ENCODE measurements at places on chromosomes 6 and 20.

DNA sequence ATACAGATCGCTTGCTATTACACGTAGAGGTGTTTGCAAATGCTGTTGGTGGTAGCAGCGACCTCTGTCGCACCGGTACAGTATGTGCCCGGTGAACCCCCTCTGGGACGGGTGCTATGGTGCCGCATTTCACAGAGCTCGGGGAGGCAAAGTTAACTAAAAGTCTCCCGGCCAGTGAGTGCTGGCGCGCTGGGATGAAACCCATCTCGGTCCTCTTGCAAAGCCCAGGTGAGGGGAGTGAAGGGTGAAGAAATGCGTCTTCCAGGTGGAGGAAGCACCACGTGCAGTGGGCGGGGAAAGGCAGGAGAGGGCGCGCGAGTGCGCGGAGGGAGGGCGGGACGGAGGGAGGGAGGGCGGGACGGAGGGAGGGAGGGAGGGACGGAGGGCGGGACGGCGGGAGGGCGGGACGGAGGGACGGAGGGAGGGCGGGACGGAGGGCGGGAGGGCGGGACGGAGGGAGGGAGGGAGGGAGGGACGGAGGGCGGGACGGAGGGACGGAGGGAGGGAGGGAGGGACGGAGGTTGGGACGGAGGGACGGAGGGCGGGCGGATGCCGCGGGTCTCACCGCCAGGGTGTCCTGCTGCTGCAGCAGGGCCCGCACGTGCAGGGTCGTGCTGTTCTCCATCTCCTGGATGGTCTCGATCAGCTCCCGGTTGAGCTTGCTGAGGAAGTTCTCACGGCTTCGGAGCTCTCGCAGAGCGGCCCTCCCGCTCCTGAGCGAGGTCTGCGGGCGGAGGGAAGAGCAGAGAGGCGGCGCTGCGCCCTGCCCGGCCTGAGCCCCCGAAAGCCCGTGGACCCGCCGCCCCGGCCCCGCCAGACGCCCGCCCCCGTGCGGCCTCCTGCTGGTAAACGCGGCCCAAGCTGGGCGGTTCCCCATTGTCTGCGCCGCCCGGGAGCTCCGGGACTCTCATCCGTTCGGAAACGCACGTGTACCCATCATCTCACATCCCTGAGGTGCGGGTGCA, 11.7 kb downstream of the C20orf96 start:
- DNase-seq, result no peak

DNA sequence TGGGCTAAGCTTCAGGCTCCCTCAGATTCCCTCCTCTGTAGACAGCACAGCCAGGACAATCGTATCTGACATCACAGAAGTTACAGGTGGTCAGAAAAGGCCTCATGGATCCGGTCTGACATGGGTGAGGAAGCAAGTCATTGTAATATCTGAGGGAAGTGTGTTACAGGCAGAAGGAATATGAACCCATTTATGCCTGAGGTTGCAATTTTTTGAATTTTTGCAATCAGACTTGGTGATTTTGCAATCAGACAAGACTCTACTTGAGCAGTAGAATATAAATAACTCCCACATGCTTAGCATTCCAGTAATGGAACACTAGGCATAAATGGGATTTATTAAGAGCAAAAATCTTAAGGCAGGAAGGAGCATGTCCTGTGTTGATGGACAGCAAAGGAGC, 52.1 kb downstream of the CBLN4 start:
- no peak for DNase-seq

DNA sequence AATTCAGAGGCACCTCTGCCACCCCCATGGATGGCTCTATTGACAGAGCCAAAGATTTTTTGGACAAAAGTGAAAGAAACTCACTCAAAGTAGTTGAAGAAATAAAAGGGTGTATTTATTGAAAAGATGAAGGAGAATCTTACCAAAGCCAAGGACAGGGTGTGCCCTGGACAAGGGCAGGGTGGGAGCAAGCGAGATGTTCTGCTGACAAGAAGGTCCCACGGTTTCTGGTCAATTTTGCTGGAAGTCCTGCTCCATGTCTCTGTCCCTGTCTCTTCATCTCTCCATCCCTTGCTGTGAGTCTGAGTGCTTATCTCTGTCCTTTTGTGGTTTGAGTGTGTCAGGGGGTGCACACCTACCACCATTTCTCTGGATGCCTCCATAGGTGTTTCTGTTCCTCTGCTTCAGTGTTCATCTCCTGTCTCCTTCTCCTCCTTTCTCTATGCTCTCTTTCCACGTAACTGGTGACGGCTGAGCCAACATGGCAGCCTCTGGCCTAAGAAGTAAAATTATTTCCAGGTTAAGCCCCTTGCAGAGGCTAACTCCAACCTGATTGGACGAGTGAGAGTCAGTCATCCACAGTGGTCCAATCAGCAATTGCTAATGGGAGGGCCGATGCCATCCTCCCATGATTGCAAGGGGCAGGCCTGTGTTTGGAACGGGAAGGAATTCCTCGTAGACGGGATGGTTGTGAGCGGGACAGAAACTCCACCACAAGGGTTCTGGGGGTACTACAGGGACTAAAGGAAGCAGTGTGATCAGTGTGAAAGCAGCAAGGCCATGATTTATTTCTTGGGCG, 502.1 kb upstream of the CDH4 start:
- no peak for DNase-seq

GRCh38 chr6:114000069-114000468, 29.1 kb upstream of the HDAC2 start:
- no peak for DNase-seq

DNA sequence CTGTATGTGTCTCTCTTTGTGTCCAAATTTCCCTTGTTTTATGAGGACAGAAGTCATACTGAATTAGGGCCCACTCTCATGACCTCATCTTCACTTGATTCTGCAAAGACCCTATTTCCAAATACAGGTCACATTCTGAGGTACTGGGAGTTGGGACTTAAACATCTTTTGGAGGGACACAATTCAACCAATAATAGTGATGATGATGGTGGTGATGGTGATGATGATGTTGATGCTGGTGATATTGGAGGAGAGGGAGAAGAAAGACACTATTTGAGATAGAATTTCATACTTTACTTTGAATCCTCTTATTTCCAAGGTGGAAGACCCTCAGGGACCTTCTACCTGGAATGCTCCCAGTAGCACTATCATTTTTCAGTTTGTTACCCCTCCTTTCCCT, 21.2 kb upstream of the KCNK5 start:
- DNase-seq, result no peak

- no peak for DNase-seq
Observed at GRCh38 chr6:163645560-163645959, 231.0 kb downstream of the QKI start.

DNA sequence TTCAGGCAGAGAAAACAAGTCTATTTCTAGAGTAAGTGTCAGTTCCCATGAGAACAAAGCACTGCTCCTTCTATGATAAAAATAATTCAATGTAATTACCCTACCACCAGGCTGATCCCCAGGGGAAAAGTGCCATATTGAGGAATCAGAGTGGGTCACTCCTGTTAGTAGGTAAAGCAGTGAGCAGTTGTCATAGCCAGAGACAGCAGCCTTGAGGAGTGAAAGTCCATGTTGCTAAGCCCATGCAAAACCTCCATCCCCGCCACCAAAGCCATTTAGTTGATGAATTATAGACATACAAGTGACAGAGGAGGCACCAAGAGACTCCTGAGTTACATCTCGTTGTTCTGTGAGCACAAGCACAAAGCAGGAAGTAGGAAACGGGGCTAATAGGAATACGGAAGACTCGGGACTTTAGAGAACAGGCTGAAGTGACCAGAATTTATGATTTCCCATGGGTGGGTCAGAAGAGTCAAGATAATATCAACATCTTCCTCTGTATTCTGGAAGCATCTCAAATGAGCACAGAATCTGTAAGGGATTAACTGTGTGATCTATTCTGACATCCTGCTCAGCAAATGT, 197.9 kb downstream of the MAFB start:
- DNase-seq, result no peak

- no peak for DNase-seq
Observed at GRCh38 chr6:57822896-57823358, 505.5 kb downstream of the PRIM2 start.

- no peak for DNase-seq
Observed at GRCh38 chr6:78460711-78461110, 406.6 kb upstream of the IRAK1BP1 start.

- DNase-seq, result no peak
Observed at GRCh38 chr6:158708239-158708638, 58.4 kb downstream of the SYTL3 start.

Measured in NCI-H187 treated with DMSO at 0.1 percent for 48 hours (cell line).